A549 (cell line): ENCODE measurements at places on chromosomes 13 and 19.

DNA sequence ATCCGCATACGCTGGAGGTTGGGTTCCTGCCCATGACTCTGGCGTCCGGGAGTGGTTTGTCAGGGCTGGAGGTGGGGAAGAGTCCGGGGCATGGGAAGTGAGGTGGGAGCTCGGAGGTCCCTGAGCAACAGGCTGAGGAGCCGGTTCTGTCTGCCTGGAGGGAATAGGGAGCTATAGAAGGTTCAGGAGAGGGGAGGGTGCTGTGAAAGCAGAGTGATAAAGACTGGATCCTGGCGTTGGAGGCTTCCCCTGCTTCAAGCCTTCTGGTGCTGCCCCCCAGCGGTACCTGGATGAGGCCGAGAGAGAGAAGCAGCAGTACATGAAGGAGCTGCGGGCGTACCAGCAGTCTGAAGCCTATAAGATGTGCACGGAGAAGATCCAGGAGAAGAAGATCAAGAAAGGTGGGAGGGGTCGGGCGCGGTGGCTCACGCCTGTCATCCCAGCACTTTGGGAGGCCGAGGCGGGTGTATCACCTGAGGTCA is 2.6 kb downstream of the HMG20B start:
- peak; percentile 83 for DNase-seq

GRCh38 chr19:900302-901111 is 7.2 kb downstream of the RNU6-9 start:
- peak; percentile 62 for DNase-seq

DNA sequence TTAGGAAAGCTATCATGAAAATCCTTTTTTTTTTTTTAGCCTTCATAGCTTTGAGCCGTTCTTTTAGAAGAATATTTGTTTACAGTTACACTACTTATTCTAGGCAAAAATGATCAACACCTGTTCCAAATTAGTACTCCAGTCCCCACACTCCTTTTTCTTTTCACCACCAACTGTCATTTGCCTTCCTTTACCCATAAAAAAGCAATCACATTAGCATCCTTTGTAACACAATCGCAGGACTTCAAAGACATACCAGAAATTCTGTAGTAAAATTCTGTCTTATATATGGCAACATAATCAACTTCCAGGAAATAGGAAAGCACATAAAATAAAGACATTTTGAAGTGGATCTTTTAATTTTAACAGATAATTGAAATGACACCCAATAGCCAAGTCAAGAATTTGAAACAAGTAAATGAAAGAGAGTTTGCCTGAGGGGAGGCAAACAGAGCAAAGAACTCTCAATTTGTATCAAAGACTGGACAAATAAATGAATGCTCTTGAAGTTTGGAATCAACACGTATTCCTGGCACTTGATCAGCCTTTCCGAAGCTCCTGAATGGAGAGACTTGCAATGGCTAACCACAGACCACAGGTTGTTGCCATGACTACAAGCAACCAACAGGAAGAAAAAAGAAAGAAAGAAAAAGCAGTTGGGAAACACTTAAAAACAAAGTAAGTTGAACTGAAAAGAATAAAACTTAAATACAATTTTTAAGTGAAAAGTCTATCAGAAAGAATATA is 206.8 kb downstream of the PCDH9 start:
- peak; percentile 3 for DNase-seq

DNA sequence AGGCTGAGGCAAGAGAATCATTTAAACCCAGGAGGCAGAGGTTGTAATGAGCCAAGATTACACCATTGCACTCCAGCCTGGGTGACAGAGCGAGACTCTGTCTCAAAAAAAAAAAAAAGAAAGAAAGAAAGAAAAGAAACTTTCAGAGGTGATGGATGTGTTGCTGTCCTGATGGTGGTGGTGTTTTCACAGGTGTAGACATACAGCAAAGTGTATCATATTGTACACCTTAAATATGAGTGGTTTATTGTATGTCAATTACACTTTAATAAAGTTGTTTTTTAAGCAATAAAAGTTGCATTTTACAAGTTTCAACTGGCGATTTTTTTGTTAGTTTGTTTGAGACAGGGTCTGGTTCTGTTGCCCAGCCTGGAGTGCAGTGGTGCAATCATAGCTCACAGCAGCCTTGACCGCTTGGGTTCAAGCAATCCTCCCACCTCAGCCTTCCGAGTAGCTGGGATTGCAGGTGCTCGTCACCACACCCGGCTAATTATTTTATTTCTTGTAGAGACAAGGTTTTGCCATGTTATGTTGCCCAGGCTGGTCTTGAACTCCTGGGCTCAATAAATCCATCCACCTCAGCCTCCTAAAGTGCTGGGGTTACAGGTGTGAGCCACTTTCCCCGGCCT is 13.5 kb upstream of the INSR start:
- DNase-seq: no peak

- DNase-seq: peak; percentile 46
Measured at GRCh38 chr13:24220086-24220703, 59.7 kb downstream of the SPATA13 start.

DNA sequence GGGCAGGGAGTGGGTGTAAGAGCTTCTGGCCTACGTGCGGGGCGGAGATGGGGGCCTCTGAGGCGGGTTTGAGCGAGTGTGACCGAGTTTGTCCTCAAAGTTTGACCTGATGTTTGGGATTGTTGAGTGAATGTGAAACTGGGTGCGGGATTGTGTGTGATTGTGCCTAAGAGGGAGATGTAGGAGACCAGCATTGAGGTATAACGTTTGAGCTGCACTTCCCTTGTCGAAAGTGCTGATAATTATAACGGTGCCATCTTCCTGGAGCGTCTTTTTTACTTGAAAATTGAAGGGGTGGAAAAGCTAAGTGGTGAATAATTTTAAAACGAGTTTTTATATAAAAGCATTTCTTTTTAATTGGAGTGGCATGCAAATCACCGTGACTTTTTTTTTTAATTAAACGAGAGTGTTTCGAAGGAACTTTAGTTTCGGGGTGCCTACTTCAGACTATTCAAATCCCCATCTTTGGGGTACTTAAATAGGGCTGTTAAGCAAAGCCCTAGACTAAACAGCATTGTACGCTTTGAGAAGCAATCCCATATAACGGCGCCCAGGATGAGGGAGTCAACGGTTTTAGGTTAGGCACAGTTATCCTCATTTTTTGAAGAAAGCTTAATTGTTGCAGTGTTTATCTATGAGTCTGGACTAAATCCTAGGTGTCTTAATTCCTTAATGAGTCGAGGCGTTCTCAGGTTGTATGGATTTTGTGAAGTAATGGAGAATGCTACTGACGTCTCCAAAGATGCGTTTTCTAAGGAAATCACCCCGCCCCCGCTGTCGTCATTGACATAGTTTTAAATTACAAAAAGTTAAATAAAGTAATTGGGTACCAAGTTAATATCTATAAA is 594 bp downstream of the ZNF146 start:
- DNase-seq: peak; percentile 57

GRCh38 chr13:80590551-80590950 is 249.6 kb upstream of the SPRY2 start:
- DNase-seq: no peak

DNA sequence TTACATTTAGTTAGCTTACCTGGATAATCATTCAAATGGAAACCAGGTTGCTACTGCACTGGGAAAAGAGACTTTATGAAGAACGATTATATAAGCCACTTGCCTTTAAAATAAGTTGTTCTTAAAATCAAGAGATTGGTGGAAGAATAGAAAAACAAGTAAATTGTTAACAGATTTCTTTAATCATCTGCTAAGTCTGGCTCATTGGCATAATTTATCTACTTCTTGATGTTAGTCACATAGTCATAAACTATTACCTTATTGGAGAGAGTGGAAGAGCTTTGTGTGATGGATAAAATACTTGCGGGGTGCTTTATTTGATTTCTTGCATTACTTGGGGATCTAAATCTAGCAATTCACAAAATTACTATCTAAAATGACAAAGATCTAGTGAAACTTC is 6.8 kb downstream of the LSM14A start:
- no peak for DNase-seq

GRCh38 chr13:106560821-106561220 is 7.1 kb downstream of the ARGLU1 start:
- no peak for DNase-seq

GRCh38 chr19:7790416-7790815 is 27.4 kb downstream of the CLEC4M start:
- no peak for DNase-seq

DNA sequence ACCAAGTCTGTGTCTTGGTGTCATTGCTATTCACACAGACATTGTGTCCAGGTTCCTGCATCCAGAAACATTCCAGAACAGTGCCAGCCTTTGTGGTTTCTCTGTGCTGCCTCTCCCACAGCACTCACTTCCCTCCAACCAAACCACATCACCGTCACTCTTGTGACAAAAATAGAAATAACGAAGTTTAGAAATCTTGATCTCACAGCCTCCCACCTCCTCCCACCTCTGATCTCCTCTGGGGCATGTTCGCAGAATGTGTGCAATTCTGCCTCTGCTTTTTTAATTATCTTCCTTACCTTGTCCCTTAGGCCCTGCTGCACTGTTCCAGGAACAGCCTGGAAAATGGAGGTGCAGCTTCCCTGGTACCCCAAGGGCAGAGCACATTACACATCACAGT is 8.7 kb upstream of the SERPINE3 start:
- DNase-seq: no peak

GRCh38 chr13:19067767-19068166 is 113.9 kb downstream of the TUBA3C start:
- no peak for DNase-seq

- no peak for DNase-seq
Measured at GRCh38 chr19:12260861-12261260, 33.8 kb downstream of the ZNF44 start.

- no peak for DNase-seq
Measured at GRCh38 chr13:75670496-75670895, 34.4 kb downstream of the LMO7 start.

DNA sequence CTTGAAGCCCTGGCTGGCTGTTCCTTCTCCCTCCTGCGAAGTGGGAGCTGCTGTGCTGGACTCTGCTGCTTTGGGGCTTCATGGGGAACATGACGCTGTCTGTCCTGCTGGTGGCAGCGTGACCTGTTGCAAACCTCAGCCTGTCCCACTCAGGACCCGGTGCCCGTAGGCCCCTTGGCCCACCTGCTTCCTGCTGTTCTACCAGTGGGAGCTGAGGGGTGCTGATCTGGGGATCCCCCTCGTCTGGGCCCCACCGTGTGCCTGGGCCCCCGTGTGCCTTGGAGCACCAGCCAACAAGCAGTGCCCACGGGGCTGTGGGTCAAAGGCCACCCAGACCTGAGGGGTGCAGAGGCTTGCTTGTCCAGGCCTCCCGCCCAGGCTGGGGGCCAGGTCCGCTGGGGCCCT is 5.3 kb downstream of the SPPL2B start:
- no peak for DNase-seq

DNA sequence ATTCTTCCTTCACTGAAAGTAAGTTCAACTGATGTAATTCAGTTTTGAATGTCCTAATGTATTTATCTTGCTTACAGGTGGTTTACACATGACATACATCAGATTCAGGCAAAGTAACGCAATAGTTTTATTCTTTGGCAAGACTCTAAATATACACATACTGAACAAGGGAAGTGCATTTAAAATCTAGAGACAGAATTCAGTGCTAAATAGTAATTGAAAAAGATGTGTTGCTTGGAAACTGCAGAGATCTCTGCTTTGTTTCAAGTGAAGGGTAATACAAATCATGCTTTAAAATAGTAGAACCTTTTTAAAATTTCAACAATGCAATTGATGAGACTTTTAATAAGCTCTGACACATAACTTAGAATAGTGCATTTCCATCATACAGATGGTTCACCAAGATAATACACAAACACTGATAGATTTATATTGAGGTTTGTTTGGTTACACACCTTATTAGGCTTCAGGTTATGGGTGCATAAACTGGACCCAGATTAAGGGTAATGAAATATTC is 581.0 kb upstream of the MIR17HG start:
- DNase-seq: no peak

DNA sequence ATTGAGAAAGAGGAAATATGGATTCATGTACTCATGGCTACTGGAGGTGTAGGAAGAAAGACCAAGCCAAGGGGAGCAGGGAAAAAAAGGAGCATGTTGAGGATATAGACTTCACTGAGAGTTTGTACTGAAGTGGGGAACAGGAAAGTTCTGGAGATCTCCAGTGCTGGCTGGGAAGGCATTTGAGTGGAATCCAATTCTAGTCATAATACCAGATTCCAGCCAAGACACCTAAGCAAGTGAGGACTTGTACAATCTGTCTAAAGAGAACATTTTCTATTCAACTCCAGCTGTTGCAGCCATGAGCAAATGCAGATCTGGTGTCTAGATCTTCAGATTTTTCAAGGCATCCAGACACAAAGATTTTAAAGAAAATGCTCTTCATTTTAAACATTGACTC is 412.5 kb downstream of the OXGR1 start:
- no peak for DNase-seq

GRCh38 chr19:20669263-20669662 is 7.9 kb upstream of the ZNF626 start:
- no peak for DNase-seq

DNA sequence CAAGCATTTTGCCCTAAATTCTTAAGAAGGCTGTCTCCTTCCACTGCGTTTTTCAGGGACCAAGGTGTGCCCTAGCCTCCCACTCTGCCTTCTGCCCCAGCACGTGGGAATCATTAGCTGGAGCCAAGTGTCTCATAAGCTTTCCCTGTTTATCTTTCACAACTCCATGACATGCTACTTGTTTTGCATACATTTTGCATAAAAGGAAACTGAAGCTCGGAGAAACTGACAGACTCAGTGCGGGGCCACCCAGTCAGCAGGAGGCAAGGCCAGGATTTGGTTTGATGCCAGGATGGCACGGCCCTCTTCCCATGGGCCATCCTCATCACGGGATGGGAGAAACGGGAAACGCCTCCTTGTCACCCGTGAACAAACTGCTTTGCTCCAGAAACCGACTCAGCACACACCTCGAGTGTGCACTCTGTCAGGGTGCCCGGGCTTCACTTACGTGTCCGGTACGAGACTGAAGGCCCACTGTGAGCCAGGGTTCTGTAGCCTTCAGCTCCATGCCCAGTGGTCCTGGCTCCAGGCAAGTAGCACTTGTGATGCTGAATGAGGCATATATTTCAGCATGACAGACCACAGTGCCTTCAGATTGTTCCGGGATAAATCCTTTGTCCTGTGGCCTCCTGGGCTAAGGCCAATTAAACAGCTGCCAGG is 9.6 kb downstream of the CEBPA start:
- peak; percentile 41 for DNase-seq

DNA sequence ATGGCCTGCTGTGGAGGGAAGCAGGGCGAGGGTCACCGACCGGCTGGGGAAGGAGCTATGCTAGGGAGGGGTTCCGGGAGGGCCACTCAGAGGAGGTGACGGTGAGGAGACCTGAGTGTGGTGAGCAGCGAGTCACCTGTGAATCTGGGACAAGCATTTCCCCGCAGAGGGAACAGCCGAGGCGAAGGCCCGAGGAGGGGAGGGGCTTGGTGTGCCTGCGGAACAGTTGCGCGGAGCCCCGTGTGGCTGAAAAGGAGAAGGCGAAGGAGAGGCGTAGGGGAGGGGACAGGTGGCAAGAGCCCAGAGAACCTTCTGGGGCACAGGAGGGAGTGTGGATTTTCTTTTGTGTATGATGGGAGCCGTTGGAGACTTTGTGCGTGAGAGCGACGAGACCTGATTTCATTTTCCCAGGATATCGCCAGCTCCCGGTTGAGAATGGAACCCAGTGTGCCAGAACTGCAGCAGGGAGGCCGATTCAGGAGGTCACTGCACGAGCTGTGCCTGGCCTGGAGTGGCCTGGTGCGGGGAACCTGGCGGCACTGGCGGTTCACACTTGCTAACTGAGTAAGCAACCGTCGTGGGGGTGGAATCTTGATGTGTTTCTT is 117.7 kb upstream of the ZNF507 start:
- no peak for DNase-seq

- DNase-seq: no peak
Measured at GRCh38 chr13:63693696-63694095, 2278.0 kb upstream of the PCDH20 start.

- no peak for DNase-seq
Measured at GRCh38 chr13:79912403-79912802, 428.5 kb downstream of the SPRY2 start.
